Fibroblast of the aortic adventitia (primary cell): ENCODE measurements at places on chromosomes 11 and 22. TPM values are rescaled to one million over a fixed set of nuclear protein-coding genes. Genes with fewer than 3 reads are reported as not detected.

DNA sequence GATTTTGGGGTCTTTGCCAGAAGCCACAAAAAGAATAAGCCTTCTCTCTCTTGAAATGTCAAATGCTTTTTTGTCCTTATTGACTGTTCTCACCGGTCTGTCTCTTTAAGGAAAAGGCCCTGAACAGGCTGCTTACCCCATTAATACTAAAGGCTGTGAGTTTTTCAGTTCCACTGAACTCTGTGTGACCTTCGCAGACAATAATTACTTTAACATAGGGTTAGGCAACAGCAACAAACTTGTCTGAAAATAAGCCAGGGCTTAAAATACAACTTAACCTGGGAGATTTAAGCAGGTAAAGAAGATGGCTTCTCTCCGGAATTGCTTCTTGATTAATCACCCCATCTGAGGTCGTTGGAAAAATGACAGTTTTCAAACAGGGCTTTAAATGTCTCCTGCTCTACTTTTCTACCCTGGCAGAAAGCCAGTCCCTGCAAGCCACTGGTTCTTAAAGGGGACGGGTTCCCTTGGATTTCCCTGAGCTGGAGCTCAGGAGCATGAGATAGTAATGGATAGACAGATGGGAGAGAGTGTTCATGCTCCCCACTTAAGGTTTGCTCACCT is 69.4 kb downstream of the ARL14EP start:
- no peak for DNase-seq

Gene OR10D3
- total RNA-seq: not detected in 2 replicates

DNA sequence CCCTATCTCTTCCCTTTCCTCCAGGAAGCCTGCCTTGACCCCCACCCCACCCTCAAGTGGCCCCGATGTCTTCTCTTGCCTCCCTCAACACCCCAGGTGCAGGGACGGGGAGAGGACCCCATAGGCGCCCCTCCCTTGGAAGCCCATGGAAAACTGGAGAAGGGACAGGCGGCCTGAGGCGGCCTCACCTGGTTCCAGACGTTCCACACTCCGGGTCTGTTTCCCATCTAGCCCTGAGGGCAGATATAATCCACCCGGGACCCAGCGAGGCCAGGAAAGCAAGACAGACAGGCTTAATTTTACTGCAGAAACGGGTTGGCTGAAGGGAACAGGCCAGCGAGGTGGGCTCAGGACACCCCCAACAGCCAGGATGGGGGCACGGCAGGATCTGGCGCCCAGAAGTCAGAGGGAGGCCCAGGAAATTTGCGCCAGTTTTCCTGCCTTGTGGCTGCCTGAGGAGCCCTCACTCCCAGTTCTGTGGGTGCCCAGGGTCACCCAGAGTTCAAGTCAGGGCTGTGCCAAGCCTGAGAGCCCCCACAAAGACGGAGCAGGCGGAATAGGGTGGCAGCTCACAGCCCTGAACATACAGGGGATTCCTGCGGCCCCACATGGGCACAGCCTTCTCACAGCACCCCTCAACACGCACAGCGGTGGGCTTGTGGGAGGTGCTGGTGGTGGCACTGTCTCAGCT is 3.0 kb upstream of the SIGIRR start:
- no peak for DNase-seq

DNA sequence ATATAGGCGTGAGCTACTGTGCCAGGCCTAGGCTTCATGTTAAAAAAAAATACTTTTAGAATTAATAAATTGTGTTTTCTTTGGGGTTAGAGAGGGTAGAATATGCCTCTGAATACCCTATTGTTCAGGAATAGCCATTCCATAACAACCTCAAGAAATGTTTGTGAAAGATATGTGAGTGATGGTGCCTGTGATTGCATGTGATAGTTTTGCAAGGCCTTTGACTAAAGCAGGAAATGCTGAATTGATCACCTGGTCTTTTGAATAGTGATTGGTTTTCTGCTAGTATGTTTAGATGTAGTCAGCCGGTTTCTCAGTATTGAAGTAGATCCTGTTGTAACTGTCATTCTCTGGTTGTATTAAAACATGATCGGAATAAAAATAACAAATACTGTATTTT is 73.4 kb downstream of the UVRAG start:
- no peak for DNase-seq

- peak; percentile 25 for DNase-seq
Observed at GRCh38 chr11:363948-364761, 5.1 kb upstream of the B4GALNT4 start.
